ENCODE measurements at places on chromosomes 7 and 10.

GRCh38 chr7:30859940-30860496, 51.6 kb upstream of the AQP1 start:
- DNase-seq, result no peak

DNA sequence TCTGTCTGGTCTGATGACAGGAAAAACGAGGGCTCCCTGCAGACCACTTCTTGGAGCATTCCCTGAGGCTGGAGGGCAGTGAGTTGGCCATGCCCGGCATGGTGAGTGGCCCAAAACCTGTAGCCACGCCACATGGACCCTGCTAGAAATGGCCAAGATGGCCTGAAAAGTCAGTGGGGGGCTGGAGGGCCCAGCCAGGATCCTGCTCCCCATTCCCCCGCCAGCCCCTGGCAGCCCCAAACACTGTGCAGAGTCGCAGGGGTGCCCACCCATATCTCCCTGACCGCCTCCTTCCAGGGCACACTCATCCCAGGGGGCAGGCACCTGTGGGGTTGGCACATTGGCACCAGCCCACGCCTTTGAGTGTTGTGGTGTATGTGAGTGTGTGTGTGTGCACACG, 18.7 kb upstream of the PPP2R2D start:
- DNase-seq, result no peak

- no peak for DNase-seq
These were observed 251.9 kb upstream of the ZNF32 start for GRCh38 chr10:43900571-43900970.

DNA sequence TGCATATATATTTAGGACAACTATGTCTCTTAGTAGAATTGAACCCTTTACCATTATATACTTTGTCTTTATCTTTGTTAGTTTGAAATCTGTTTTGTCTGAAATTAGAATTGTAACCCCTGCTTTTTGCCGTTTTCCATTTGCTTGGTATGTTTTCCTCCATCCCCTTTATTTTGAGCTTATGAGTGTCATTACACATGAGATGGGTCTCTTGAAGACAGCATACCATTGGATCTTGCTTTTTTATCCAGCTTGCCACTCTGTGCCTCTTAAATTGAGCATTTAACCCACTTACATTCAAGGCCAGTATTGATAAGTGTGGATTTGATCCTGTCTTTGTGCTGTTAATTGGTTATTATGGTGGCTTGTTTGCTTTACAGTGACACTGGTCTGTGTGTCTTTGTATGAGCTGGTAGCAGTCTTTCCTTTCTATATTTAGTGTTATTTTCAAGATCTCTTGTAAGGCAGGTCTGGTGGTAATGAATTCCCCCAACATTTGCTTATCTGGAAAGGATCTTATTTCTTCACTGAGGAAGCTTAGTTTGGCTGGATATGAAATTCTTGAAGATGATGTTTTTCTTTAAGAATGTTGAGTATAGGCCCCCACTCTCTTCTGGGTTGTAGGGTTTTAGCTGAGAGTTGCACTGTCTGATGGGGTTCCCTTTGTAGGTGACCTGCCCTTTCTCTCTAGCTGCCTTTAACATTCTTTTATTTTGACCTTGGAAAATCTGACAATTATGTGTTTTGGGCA, 149.5 kb downstream of the AHR start:
- DNase-seq, result no peak

GRCh38 chr7:152674860-152675758, 832 bp downstream of the XRCC2 start:
- peak; percentile 4 for DNase-seq

GRCh38 chr10:110459600-110459999, 38.1 kb upstream of the DUSP5 start:
- no peak for DNase-seq

GRCh38 chr7:152615031-152615741, 60.8 kb downstream of the XRCC2 start:
- no peak for DNase-seq

DNA sequence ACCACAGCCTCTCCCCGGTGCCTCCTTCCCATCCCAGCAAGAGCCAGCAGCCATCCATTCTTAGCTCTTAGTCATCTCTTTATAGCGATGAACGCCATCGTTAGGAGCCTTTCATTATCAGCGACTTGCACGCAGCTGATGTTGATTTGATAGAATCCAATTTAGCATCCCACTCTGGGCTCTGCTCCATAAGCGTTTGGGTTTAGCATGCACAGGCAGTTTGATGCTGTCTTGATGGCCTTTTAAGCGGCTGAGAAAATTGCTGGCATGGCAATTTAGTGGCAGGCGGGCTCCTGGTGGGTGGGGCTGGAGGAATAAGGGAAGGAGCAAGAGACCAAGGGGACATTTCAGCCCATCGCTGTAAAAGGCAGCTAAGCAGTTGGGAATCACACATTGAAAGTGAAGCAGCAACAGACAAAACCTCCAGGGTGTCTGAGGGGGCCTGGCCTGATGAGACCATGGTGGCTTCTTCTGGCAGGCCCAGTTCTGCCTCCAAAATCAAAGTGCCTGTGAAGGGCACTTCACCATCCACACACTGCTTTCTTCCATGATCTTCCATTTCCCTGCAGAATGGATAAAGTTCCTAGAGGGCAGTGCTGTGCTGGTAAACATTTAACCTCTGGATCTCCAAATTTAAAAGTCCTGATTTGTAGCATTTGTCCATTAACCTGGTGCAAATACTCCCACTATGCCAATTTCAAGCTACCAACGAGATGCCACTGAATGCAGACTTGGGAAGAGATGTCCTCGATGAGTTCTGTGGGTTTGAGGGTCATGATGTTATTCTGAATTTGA, 107.8 kb upstream of the PLXNA4 start:
- no peak for DNase-seq

DNA sequence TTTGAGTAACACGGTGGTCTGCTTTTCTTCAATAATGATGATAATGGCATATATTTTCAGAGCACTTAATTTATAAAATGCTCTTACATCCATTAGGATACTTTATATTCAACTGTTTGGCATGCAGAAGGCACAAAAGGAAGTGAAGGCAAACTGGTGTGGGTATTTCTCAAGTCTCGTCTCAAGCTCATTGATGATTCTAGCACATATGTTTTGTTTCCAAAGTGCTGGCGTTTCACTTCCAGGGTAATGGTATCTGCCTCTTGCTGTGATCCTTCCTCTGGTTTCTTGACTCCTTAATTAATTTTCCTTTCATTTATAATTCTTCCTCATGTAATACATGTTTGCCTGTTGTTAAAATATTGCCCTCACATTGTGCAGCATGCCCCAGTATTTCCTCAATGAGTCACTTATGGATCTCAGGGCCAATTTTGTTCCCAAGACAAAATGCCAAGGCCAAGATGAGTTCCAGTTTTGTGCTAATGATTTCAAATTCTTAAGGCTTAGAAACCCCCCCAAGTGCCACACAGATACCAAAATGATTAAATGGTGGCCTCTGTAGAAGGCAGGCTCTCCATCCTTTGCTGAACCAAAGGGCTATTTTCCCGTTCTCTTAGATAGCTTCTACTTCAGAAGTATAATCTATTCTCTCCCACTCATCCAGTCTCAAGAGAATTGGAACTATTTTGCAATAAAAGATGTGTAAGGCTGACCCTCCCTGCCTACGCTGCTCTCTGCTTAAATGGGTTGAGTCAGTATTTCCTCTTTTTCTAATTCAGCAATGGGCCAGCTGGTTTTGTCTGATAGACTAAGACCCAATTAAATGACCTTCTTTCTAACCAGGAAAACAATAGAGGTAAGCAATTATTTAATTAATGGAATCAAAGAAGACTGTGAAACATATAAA, 171.2 kb downstream of the ZNF365 start:
- no peak for DNase-seq

DNA sequence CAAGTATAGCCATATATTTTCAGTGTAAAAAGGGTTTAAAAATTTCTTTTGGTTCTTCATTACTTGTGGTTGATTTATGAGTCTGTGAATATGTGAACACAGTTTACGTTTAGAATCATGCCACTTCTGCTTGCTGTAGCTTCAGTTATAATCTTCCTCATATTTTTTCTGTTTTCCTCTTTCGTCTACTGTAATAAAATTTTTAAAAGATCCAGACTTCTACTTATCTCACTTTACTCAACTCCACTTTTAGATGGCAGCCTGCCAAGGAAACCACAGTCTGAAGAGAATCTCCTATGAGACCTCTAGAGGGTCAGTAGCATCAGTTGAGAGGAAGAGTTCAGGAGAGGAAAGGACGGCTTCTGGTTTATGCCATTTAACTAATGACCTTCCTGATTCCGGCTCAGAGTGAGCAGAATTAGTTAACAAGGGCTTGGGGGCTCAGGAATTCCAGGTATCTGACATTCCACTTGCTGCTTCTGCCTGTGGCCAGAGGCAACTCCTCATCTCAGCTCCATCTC, 21.4 kb downstream of the CREB5 start:
- no peak for DNase-seq

DNA sequence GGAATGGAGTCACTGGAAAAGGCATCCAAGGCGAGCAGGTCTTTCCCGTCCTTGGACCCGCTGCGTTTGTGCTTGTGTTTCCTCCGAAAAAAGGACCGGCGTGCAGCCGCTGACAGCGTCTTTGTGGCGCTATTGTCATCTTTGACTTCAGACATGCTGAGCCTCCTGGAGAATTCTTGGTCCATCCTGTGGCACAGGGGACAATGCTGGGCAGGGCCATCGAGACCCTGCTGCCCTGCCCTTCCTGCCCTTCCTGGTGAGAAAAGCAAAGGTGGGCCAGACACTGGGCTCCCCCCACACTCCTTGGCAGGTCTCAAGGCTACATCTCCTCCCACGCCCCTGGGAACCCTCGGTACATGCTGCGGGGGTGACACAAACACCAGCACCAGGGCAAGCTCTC, 120.9 kb downstream of the DLG5 start:
- DNase-seq, result no peak

- no peak for DNase-seq
These were observed at the start of gene CACNB2 for GRCh38 chr10:18140149-18140956. CACNB2 (plus strand) TSS chr10:18140424.

DNA sequence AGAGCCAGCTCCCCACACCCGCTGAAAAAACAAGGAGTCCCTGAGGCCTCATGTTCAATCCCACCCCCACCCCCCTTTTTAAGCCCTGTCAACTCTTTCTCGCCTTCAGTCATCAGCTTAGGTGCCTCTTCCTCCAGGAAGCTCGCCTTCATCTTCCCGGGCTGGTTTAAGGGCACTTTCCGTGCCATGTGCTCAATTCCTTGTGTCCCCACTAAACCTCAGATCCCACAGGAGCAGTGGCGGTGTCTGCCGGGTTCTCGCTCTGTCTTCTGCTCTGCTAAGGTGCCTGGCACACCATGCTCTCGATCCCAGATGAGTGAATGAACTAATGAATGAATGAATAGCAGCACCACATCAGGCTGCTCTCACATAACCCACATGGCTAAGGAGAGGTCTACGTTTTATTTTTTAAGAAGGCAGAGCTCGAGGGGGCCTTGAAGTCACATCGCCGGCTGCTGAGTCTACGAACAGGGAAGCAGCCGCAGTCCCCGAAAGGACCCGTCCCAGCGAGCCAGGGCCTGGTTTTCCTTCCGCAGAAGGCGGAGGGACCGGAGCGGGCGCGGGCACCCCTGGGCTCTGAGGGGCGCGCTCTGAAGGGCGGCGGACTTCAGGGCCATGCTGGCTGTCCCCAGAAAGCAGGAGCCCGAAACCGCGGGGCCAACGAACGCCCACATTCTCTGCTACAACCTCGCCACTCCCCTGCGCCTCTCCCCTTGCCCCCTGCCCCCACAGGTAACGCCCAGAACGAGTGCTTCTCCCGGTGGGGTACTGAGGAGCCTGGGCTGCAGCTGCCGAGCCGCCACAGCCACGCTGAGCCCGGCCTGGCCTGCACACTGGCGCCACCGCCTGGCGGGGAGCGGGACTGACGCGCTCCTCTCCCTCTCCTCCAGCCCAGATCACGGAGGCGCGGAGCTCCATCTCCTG, 73.4 kb upstream of the KCNMA1 start:
- DNase-seq, result peak; percentile 68

GRCh38 chr10:63412304-63412703, 53.5 kb downstream of the JMJD1C start:
- no peak for DNase-seq

DNA sequence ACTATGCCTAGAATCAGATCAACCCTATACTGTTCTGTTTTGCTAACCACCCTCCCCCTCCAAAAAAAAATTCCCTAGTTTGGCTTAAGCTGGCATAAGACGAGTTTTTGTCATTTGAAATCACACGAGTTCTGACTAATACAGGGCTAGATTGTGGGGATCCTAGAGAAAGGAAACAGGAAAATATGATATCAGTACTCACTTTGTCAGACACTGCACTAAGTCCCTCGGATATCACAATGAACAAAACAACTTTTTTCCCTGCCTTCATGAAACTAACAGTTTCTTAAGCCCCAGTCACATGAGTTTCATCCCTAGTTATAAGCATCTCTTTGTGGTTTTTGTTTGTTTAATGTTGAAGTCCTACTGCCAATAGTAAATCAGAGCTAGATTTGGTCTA, 118.5 kb downstream of the ITGB8 start:
- DNase-seq, result no peak

DNA sequence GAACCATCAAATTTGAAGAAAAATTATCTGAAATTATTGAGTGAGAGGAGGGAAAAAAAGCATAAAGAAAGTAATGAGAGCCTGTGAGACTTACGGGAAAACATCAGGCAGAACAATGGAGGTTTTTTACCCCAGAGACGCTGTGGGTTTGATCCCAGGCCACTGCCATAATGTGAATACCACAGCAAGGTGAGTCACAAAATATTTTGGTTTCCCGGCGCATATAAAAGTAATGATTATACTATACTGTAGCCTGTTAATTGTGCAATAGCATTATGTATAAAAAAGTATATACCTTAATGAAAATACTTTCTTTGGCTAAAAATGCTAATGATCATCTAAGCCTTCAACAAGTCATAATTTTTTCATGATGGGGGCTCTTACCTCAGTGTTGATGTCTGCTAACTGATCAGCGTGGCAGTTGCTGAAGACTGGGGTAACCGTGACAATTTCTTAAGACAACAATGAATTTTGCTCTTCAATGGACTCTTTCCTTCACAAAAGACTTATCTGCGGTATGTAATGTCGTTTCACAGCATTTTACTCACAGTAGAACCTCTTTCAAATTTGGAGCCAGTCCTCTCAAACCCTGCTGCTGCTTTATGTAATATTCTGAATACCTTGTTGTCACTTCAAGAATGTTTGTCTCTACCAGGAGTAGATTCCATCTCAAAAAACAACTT, 97.0 kb upstream of the FAM20C start:
- no peak for DNase-seq
